ENCODE measurements at places on chromosomes 11 and 22. TPM values are rescaled to one million over a fixed set of nuclear protein-coding genes. Genes with fewer than 3 reads are reported as not detected.

The MYOD1 gene
- total RNA-seq: not detected

- DNase-seq: no peak
Observed at GRCh38 chr11:117855912-117856651, 20.4 kb downstream of the FXYD6 start.

- DNase-seq: no peak
Observed at GRCh38 chr11:129888451-129888850, 6.9 kb downstream of the NFRKB start.

GRCh38 chr11:61298663-61299244, 3.6 kb upstream of the VWCE start:
- no peak for DNase-seq

DNA sequence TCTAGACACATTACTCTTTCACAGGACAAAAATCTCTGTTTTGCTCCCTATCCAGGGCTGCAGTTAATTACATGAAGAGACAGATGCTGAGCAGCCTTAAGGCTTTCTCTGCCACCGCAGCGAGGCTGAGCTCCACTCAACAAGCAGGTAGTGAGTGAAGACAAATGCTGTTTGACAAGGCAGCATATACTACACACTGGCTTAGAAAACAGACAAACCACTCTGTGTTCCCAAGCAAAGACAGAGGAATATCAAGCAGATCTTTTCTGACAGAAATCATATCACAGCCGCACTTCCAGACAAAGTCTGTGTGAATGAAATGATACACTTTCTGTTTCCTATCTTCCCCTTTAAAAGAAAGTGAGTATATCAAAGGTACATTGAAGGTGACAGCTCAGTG, 368.1 kb downstream of the DCDC1 start:
- no peak for DNase-seq

The KCNE3 gene
- 2.6 TPM for total RNA-seq

DNA sequence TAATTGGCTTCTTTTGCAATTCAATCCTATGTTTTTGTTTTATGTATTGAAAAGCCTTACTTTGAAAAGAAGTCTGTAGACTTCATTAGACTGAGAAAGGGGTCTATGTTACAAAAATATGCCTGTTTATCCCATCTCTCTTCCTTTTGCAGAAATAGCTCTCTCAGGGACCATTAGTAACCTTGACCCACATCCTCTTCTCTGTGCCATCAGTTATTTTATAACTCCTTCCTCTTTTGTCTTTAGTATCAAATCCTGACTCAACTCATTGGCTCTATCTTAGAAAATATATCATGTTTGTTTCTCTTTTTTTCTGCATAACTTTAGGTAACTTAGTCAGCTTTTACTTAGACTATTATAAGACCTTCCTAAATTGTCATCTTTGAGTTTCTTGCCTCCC, 20.3 kb downstream of the ZC3H12C start:
- no peak for DNase-seq

GRCh38 chr11:33461369-33462125, 204.4 kb downstream of the HIPK3 start:
- DNase-seq: no peak

The PGR gene
- total RNA-seq: 7.9 TPM

DNA sequence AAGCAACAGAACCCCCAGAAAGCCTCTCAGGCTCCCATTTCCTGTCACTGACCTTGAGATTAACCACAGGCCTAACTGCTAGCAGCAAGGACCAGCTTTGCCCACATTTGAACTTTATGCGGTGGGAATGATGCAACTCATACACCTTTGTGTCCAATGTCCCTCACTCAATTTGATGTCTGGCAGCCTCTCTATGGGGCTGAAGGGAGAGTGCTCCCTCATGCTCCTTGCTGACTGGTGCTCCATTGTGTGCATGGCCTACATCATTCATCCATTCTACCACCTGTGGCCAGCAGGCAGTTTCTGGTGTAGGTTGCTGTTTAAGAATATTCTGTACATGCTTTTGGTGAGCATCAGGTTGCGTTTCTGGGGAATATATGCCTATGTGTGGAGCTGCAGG, 31.9 kb downstream of the KCNQ1OT1 start:
- peak; percentile 14 for DNase-seq

DNA sequence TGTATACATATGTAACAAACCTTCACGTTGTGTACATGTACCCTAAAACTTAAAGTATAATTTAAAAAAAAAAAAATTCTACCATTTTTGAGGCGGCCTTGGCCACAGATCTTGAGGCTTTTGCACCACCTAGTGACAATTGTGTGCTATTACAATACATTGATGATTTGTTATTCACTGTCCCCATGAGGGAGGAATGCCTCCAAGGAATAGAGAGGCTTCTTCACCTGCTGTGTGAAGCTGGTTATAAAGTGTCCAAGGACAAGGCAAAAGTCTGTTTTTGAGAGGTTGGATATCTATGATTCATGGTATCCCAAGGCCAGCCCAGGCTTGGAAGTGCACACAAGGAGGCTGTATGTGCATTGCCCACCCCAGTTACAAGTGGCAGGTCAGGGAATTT, 30.7 kb downstream of the SLC22A25 start:
- DNase-seq: no peak

- peak; percentile 76 for DNase-seq
Observed at GRCh38 chr22:45671783-45672563, at the start of gene ATXN10. TSS of gene ATXN10 (plus strand) at chr22:45671834. CDS start at chr22:45672064, 230 bp downstream.

- DNase-seq: no peak
Observed at GRCh38 chr11:102878595-102878994, 3.8 kb upstream of the MMP12 start.

The FEN1 gene
- 6.3 TPM for total RNA-seq

- DNase-seq: peak; percentile 35
Observed at GRCh38 chr11:45922425-45923082, at the start of gene LARGE2. TSS of gene LARGE2 (plus strand) at chr11:45922656. CDS start at chr11:45922883, 227 bp downstream.

DNA sequence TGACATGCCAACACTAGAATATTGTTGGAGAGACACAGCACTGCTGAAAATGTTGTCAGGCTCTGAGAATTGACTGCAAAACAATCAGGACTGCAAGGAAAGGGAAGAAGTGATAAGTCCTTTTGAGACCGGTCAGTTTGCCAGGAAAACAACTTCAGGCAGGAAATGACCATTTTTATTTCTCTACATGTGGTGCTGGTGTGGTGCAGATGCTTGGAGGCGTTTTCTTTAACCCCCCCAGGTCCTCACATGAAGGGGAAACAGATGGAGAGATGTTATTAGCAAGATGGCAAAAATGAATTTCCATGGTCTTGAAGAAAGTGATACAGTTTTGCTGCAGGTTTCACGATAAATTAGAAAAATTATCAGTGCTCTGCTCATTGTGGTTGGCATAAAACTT, 5.7 kb downstream of the AP2A2 start:
- no peak for DNase-seq

The RANGAP1 gene
- total RNA-seq: 42.8 TPM

DNA sequence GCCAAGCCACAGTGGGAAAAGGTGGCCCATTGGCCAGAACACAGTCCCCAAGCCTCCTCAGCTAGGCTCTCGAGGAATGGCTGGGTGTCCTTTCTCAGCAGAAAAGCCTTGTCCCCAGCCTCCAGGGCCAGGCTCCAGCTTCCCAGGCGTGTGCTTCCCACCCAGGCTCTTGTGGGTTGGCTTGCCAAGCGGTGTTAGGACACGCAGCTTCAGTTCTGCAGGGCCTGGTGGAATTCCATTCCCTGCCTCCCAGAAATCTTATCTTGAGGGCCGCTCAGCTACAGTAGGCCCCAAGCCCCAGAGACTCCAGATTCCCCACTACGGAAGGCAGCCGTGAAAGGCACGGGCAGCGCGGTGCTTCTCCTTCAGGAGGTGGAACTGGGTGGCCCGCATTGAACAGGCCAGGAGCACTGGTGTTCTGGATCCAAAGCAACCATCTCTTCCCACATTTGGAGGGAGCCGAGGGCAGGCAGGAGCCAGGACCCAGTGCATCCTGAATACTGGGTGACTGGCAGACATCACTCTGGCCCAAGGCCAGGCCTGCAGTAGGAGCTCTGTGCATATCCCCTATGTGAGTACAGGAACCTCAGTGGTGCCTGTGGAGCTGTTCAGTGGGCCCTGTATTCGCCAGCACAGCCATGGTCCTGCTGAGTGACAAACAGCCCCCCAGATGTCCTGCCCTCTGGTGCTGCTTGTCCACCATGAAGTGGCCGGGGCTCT, 16.7 kb upstream of the KCNQ1OT1 start:
- DNase-seq: peak; percentile 54

DNA sequence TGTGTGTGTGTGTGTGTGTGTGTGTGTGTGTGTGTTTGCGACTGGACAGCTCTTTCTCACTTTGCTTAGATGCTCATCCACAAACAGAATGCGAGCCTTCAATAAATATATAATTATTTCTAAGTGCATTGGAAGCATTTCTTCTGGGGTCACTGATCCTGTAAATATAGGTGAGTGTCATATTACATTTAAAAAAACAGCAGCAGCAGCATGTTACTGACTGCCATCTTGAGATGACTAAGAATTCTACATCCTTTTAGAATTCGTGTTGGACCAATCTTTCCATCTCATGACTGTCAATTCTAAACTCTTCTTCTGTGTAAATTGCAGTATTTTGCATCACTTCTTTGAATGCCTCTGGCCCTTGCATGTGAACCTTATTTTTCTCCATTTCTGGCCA, 238.0 kb upstream of the DDI1 start:
- no peak for DNase-seq

GRCh38 chr11:2942872-2943710, 13.9 kb upstream of the PHLDA2 start:
- DNase-seq: no peak

The CDKN1C gene
- total RNA-seq: 37.7 TPM
